ENCODE measurements at places on chromosomes 1 and 21. TPM values are rescaled to one million over a fixed set of nuclear protein-coding genes. Genes with fewer than 3 reads are reported as not detected.

MROH9 gene
- not detected for total RNA-seq

MATN1 gene
- not detected for total RNA-seq

TEDDM1 gene
- total RNA-seq, result not detected

ZBED6 gene
- 17.9 TPM for total RNA-seq

CHD5 gene
- total RNA-seq, result 0.27 TPM

TACSTD2 gene
- 960 TPM for total RNA-seq

KCNH1 gene
- not detected for total RNA-seq

CEP104 gene
- total RNA-seq, result 38.9 TPM

LEFTY2 gene
- 0.86 TPM for total RNA-seq

PATJ gene
- total RNA-seq, result 57.6 TPM

KRTAP20-1 gene
- not detected for total RNA-seq

ZFYVE9 gene
- total RNA-seq, result 23.7 TPM

TIAM1 gene
- 85.1 TPM for total RNA-seq

RHBDL2 gene
- total RNA-seq, result 17.0 TPM

BRDT gene
- not detected for total RNA-seq

PDPN gene
- 16.0 TPM for total RNA-seq

HSPA13 gene
- total RNA-seq, result 9.2 TPM

NPHP4 gene
- 24.5 TPM for total RNA-seq

CFHR5 gene
- total RNA-seq, result not detected

CGN gene
- total RNA-seq, result 50.4 TPM

C1orf115 gene
- total RNA-seq, result 20.5 TPM

SERINC2 gene
- total RNA-seq, result 58.2 TPM

FMO3 gene
- 0.84 TPM for total RNA-seq

GBP2 gene
- total RNA-seq, result 81.1 TPM
